ENCODE measurements at places on chromosomes 7 and 10. TPM values are rescaled to one million over a fixed set of nuclear protein-coding genes. Genes with fewer than 3 reads are reported as not detected.

Gene EVX1
- 0.25 TPM for total RNA-seq

GRCh38 chr7:142785841-142786250, 15.1 kb downstream of the PRSS2 start:
- DNase-seq: peak; percentile 78

DNA sequence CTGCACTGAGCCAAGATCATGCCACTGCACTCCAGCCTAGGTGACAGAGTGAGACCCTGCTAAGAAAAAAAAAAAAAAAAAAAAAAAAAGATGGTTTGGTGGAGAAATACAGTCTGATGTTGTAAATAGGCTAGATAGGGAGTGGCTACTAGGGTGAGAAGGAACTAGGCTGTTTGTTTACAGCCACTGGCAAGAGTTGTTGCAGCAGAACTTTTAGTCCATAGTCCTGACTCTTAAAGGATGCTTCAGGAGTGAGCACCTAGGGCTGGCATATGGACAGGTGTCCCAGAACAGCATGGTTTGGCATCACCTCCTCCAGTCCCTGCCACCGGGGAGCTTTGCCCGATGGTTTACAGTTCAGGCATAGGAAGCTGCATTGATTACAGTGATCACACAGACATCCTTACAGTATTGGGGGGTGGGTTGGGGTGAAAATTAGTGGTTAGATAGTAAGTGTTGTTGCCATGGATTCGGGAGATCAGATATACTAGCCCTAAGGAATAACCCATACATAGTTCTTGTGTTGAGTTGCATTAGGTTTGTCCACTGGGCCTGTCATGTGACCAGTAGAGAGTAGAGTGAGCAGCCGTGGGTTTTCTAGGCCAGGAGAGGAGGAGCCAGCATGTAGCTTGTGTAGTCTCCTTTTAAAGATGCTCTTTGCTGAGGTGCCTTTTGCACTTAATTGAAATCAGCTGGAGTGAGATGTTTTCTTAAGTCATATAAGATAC, 35.9 kb downstream of the ZRANB1 start:
- DNase-seq: no peak

Gene AP1S1
- 3.0 TPM for total RNA-seq

DNA sequence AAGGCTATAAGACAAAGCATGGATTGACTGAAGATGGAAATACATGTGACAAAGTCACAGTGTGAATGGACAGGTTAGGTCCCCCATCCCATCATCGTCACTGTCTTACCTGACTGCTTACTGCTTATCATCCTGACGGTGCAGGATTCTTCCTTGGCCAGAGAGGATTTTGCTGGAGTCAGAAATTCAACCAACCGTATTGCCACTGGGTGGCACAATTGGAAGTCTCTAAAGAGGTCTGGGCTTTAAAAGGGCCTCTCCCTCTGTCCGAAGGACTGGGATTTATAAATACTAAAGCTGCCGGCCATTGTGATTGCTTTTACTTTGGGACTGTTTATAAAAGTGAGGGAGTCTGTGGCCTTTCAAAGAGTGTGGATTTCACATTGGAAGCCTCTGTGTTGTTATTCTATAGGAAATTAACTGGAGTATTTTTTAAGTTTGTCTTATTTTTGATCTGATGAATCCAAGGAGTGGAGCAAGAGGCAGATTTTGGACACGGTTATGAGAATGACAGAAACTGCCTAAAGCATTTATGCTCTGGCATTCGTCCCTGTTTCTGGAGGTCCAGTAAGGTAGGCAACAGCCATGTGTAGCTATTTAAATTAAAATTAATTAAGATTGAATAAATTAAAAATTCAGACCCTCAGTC, 113.3 kb upstream of the CREB5 start:
- no peak for DNase-seq

- no peak for DNase-seq
Observed at GRCh38 chr10:62056698-62057097, 155.2 kb downstream of the ARID5B start.

Gene OR2A42
- total RNA-seq: not detected

DNA sequence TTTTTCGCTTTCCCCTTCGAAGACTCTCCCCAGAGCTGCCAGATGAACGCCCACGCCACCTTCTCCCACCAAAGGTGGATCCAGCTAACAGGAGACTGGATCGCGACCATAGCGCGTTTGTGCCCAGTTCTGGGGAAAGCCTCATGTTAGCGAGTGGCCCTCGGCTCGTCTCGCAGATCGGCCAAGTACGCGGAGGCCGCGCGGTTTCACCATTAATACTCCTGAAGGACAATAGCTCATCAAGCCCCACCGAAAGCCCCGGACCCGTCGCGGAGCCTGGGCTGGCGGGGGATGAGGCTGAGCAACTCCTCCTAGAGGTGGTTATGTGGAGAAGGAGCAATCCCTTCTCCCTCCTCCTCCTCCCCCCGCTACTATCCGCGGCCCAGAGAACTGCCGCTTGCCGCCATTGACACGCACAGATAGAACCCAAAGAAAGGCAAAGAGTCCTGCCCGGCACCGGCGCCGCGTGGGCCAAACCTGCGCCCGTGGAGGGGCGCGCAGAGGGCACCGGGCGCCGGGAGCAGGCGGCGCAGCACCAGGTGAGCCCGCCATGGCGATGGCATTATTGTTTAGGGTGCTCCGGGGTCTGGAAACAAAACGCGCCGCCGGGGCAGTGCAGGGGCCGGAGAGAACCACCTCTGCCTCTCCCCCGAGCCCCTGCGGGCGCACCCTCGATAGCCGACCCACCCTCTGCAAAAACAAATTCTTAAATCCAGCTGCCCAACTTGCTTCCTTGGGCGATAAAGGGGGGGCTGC, at the start of gene MACROH2A2:
MACROH2A2 (plus strand) TSS at position 385 of the 756 bp plus-strand sequence. CDS start 22,813 bp downstream, outside the sequence.
- no peak for DNase-seq

- DNase-seq: no peak
Observed at GRCh38 chr10:75858339-75858738, 426.9 kb downstream of the LRMDA start.

- no peak for DNase-seq
Observed at GRCh38 chr7:156389116-156389692, 251.4 kb upstream of the RNF32 start.

- no peak for DNase-seq
Observed at GRCh38 chr10:5905854-5906507, 15.9 kb downstream of the FBH1 start.

DNA sequence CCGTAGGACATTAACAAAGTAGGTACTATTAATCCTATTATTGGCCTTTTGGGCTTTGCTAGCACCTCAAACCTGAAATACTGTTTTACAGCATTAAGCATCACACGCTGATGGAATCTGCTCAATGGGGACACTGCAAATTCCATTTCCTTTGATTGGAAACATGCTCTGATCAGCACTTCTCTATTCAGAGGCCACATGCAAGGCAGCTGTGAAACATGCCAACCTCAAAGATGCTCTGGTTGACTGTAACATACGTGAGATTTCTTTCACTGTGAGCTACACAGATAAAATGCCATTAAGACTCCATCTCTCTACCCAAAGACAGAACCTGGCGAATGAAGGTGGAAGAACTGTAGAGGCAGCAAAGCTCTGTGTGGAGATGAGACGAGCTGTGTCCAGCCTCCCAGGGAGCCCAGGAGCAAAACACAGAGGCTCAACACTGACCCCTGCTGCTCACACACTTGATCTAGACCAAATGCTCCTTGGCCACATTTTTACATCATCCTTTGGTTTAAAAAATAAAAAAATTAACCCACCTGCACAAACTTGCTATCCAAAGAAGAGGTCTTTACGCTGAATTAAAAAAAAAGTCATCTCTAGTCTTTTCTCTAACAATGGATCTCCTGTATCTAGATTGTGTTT, 8.0 kb downstream of the RSU1 start:
- DNase-seq: peak; percentile 43

Gene SYNPO2L
- not detected for total RNA-seq

- no peak for DNase-seq
Observed at GRCh38 chr7:101985057-101985902, 167.9 kb downstream of the CUX1 start.

- no peak for DNase-seq
Observed at GRCh38 chr7:106337754-106338153, 53.0 kb upstream of the NAMPT start.

DNA sequence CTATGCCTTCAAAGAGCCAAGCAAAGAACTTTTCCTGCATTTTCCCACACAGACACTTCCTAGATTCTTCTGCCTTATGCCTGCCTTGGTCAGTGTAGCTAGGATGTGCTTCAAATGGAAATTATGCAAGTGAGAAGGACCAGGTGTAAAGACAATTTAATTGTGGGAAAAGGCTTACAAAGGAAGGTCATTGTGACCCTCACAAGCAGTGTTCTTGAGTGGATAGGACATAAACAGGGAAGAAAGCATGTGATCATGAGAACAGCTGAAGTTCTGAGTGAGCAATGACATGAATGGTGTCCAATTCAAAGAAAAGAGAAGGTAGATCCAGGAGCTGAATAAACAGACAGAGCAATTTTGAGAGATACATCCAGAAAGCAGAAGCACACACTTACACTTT, 1.3 kb upstream of the PIP start:
- DNase-seq: no peak

Gene RBP3
- not detected for total RNA-seq

- no peak for DNase-seq
Observed at GRCh38 chr7:42168512-42168911, 68.5 kb downstream of the GLI3 start.

DNA sequence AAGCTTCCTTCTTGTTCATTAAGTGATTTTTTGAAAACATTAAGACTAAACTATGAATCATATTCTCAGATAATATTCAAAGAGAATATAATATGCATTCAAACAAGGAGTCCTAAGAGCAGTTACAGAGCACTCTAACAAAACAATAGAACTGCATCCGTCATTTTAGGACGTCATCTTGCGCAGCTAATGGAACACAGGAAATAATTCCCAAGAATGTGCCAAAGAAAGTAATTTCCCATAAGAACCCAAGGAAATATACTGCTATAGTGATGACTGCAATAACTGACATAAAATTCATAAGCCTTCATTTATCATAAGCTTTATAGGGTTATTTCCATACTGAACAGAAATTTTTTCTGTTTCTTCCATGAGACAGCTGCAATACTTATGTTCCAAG, 28.3 kb upstream of the CASD1 start:
- DNase-seq: no peak

GRCh38 chr10:96642973-96643372, 56.2 kb upstream of the TM9SF3 start:
- DNase-seq: peak; percentile 22

Gene ADAM8
- total RNA-seq: 95.9 TPM

Gene FAM25A
- not detected for total RNA-seq

Gene CAMK2B
- total RNA-seq: not detected

DNA sequence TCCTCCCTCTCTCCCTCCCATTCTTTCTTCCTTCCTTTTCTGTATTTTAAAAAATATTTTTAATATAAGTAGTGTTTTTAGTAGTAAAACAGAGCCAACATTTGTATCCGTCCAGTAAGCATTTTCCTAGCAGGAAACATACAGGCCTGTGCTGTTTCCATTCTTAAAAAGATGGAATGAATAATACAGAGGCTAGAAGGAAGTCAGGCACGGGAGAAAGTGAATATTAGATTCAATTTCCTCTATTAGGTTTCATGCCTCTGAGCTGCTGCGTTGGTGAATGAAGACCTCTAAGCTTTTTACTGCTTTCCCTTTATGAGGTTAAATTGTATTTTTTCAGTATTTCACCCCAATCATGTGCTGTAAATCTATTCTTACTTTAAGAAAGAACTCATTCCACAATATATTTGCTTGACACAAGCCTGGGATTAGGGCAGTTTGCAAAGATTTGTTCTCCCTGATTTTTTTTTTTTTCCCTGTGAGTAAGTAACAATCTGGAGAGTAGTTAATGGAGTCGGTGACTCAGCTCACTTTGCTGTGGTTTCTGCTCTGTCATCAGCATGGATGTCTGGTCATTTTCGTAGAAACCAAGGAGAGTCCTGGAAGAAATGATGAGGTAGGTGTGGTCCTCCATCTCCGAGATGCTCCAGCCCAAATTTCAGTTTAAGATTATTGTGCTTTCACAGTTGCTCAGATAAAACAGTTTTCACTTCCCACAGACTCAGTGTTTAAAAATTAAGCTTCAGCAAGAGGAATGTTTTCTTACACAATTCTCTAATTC, 76.1 kb upstream of the PITRM1 start:
- no peak for DNase-seq
